Stimulated activated CD8-positive, alpha-beta memory T cell treated with anti-CD3 and anti-CD28 coated beads, Interleukin-7, amount 100 ng/mL, for 24 hours (primary cell): ENCODE measurements at places on chromosomes 4 and X.

DNA sequence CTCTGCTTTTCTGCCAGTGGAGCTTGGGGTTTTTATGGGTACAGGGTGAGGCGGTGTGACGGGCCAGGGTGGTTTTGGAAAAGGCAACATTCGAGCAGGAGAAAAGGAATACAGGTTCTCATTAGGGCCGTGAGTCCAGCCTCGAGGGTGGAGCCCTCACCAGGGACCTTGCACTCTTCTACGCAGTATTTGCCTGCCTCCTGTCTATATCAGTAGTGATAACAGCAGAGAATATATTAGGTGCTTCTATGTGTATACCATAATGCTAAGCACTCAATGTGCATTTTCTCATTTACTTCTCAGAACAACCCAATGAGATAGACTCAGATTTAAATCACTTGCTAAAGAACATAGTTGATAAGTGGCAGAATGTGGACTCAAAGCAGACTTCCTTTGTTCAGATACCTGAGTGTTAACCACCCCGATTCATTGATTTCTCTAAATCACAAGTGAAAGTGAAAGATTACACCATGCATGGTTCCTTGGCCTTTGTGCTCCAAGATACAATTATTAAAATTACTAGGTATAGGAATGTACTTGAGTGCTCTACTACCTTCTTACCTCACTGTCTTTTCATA is 403.9 kb downstream of the PCDH7 start:
- no peak for DNase-seq

- DNase-seq, result no peak
Measured at GRCh38 chrX:115912372-115912897, 258.1 kb upstream of the AGTR2 start.

- DNase-seq, result no peak
Measured at GRCh38 chrX:106401965-106402559, 209.7 kb upstream of the RADX start.

- no peak for DNase-seq
Measured at GRCh38 chr4:72016011-72016410, 15.8 kb upstream of the NPFFR2 start.

DNA sequence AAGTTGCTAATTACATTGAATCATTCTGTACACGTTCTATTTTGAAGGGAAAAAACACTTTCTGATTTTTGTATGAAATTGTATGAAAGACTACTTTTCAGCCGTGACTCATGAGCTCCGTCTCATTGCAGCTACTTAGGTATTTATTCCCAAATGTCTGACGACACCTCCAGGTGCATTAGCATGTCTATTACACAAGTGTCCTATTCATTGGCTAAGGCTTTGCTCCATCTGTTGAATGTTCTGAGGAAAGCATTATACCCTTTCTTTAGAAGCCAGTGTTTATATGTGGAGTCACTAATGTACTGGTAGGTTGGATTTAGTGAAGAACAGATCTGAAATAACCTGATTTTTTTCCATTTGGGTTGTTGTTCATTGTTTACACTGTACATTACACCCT is 51.8 kb downstream of the MAP7D3 start:
- DNase-seq, result no peak

DNA sequence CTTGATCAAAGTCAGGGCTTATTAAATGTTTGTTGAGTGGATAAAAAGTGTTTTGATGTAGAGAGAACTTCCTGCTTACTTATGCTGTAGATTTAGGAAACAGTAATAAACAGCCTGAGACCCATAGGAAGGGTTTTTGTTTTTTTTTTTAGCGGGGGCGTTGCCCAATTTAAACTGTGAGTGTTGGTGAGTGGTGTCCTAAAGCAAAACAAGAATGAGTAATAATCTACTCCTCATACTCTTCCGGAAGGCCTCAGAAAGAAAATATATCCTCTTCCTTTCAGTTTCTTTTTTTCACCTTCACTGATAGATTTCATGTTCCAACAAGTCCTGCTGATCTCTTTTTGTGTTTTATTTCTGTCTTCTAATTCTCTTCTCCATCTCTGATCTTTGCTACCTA is 104.4 kb upstream of the SCML1 start:
- DNase-seq, result no peak

DNA sequence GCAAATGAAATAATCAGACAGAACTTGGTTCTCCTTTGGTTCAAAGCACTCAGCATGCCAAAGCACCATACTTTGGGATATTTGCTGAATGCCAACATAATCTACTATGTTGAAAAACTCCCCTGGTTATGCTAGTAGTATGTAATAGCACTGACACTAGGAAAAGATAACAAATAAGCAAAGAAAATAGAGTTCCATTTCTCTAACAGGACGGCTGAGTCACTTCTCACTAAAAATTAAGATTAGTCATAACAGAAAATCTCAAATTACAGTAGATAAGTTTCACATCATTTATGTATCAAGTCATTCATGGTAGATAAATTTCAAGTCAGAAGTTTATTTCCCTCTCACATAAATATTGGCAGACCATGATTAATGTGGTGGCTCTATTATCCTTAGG is 17.9 kb downstream of the PDHA2 start:
- no peak for DNase-seq
